ENCODE measurements at places on chromosomes 1 and 21.
A peak's percentile ranks its signal among the peaks of the same experiment; 100 is the strongest.

- no peak for DNase-seq
These were observed 27.4 kb downstream of the CACHD1 start for GRCh38 chr1:64497088-64497883.

DNA sequence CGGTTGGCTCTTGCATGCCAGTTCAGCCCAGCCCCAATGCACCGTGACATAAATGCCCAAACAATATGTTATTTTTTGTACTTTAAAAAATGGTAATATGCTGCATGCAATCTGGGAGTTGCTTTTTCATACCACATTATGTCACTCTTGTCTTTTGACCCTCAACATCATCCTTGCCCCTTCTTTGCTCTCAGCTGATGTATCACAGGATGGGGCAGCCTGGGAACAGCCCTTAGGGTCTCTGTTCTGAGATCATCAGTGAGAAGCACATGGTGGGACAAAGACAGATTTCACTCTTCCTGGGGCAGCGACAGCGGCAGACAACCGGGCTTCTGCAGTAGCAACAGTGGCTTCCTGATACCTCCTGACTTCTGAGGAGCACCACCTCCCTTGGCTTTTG is 79.5 kb downstream of the SETD4 start:
- DNase-seq = no peak

GRCh38 chr1:15153842-15154479 is 414 bp downstream of the TMEM51 start:
- DNase-seq = peak; percentile 35

- DNase-seq = no peak
These were observed 80.1 kb downstream of the FCRL5 start for GRCh38 chr1:157472056-157472701.

DNA sequence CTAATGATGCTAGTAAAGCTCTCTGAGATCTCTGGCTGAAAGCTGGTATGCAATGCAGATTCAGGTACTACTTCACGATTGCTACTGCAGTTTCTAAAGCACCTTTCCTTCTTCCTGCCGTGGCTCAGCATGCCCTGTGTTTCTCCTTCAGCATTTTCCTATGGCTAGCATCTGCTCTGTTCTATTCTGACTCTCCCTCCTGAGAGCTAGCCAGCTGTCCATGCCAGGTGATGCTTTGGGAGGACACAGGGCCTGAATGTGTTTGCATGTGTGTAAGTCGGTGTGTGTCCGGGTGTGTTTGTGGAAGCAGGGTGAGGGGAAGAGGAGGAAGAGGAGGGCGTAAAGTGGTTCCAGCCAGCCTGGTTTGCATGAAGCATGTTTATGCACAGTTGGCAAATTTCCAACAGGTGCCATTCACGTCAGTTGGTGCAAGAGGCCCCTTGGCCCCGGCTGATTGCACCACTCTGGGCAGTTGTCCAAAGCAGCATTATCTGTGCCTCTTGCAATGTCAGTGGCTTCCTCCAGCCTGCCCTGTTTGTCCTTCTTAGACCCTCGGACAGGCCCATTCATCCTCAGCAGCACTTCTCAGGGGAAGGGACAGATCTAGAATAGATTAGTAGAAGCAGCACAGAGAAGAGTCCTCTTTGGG is 433.3 kb downstream of the DISC1 start:
- peak; percentile 79 for DNase-seq

- no peak for DNase-seq
These were observed 12.2 kb downstream of the ZDHHC18 start for GRCh38 chr1:26838474-26839338.

- no peak for DNase-seq
These were observed 784 bp downstream of the RPL11 start for GRCh38 chr1:23692308-23692871.

GRCh38 chr1:232192781-232193450 is 437.0 kb downstream of the SIPA1L2 start:
- DNase-seq = no peak

DNA sequence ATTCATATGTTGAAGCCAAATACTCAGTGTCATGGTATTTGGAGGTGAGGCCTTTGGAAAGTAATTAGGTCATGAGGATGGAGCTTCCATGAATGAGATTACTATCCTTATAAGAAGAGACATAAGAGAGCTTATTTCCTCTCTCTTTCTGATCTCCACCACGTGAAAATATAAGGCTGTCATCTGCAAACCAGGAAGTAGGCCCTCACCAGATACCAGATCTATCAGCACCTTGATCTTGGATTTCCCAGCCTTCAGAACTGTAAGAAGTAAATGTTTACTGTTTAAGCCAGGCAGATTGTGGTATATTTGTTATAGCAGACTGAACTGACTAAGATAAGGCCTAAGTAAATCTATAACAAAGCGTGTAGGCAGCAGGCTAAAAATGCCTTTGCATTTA is 25.3 kb downstream of the RBM11 start:
- DNase-seq = no peak

- DNase-seq = no peak
These were observed 2.7 kb downstream of the SCYL3 start for GRCh38 chr1:169890761-169891538.

GRCh38 chr1:116764906-116765862 is 11.0 kb downstream of the CD2 start:
- DNase-seq = no peak

DNA sequence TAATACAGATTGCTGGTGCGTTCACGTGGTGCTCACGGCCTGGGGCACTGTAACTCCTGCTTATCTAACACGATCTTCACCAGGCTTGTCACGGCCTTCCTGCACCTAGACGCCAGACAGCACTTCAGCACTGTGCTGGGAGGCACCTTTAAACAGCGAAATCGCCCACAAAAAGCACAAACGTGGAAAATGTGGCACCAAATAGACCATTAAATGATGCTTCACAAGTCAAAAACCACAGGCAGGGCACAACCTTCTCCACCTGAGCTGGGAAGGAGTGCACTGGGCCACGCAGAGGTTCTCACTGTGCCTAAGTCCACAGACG is 20.0 kb downstream of the IBA57 start:
- no peak for DNase-seq

- DNase-seq = no peak
These were observed 12.1 kb downstream of the USP24 start for GRCh38 chr1:55203064-55203463.

DNA sequence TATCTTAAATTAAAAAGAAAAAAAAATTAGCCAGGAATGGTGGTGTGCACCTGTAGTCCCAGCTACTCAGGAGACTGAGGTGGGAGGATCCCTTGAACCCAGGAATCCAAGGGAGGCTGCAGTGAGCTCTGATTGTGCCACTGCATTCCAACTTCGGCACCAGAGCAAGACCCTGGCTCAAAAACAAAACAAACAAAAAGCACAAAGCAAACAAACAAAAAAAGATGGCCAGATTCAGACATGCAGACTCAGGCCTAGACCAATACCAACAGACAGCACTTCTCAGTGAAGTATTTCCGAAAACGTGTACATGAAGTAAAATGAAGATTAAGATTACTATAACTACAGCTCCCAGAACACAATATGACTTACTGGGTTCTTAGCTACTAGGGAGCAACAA is 10.6 kb downstream of the SLC35D1 start:
- no peak for DNase-seq

DNA sequence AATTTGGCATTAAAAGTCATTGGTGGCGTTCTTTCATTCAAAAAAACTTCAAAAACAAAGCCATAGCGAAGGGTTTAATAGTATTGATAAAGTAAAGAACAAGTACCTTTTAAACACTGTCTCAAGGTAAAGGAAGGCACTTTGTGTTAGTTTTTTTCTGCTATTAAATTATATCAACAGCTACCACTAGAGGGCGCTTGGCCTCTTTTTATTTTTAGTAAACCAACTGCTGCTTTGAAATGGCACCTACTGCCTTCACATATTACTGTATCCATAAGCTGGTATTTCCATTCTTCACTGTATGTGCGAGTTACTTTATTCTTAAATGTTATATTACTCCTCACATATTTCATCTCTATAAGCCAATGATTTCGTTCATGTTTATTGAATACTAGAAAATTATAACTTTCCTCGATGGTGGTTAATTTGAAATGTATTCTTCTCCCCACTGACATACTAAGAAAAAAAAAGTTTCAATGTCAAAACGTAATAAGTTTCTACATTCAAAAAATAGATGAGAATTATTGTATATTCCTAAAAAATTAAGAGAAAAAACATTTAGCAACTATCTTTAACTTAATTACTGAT is 125.7 kb upstream of the CXADR start:
- DNase-seq = peak; percentile 88

DNA sequence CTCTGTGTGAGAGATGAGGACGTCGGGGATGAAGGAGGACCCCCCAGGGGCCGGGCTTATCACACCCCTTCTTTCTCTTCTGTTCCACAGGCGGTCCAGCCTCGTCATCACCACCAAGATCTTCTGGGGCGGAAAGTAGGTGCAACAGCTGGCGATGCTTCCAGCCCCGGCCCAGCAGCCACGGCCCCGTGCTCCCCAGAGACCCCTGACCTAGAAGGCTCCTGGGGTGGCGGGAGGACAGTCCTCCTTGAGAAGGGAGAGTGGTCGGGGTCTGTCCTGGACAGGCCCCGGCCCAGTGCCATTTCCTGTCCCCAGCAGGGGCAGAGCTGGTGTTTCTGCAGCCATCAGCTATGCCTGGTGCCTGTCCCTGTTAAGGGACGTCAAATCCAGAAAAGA is 41.7 kb downstream of the KCNAB2 start:
- DNase-seq = no peak

GRCh38 chr1:3292051-3292722 is 162.3 kb upstream of the ARHGEF16 start:
- no peak for DNase-seq

DNA sequence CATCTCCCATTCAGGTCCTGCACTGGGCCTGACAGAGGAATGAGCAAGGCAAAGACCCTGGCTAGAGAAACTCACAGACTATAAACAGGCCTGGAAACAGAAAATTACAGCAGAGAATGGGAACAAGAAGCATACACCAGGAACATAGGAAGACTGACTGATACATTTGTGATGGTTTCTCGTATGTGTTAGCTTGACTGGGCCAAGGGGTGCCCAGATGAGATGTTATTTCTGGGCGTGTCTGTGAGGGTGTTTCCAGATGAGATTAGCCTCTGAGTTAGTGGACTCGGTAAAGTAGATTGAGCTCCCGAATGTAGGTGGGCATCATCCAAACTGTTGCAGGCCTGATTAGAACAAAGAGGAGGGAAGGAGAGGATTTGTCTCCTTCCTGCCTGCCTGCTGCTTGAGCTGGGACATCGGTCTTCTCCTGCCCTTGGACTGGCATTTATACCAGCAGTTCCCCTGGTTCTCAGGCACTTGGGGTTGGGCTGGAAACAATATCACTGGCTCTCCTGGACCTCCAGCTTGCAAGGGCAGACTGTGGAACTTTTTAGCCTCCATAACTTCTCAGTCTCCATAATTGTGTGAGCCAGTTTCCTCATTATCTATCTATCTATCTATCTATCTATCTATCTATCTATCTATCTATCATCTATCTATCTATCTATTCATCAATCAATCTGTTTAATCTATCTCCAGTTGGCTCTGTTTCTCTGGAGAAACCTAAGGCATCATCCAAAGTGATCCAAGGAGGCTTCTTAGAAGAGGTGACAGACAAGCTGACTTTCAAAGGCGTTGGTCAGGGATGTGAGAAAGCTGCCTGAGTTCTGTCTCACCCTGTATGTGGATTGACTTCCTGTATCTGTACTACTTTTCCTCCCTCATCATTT is 9.7 kb upstream of the FOXO6 start:
- DNase-seq = no peak

GRCh38 chr1:181551249-181551648 is 67.9 kb downstream of the CACNA1E start:
- DNase-seq = peak; percentile 63

- DNase-seq = peak; percentile 81
These were observed at the start of gene CLCNKB for GRCh38 chr1:16043521-16043920. CLCNKB (plus strand) TSS chr1:16043782; CDS start chr1:16044493, 711 bp downstream.

DNA sequence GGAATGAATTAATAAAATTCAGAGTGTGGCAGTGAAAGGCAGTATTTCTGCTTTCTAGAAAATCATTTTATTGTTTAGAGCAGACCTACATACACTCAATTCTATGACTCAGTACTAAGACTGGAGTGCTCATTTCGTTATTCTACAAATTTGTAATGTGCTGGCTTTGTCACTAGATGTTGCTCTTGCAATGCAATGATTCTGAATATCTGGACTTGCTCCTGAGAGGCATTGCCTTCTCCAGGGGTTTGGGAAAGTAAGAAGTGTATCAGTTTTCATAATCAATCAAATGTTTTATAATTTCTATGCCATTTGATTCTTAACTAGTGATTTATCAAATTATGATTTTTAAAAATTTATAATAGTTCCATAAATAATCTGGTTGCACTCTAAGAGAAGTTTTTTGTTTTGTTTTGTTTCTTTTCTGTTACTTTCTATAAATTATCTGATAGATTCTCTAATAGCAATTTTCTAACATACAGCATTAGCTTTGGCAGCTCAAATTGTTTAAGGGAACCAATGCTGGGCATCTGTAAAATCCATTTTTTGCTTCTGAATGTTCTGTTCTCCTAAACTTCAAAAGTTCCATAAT is 280.5 kb upstream of the SGIP1 start:
- DNase-seq = peak; percentile 46

GRCh38 chr1:227895828-227896685 is 51.7 kb downstream of the WNT9A start:
- no peak for DNase-seq

GRCh38 chr21:34983680-34984086 is 65.4 kb downstream of the RUNX1 start:
- no peak for DNase-seq

DNA sequence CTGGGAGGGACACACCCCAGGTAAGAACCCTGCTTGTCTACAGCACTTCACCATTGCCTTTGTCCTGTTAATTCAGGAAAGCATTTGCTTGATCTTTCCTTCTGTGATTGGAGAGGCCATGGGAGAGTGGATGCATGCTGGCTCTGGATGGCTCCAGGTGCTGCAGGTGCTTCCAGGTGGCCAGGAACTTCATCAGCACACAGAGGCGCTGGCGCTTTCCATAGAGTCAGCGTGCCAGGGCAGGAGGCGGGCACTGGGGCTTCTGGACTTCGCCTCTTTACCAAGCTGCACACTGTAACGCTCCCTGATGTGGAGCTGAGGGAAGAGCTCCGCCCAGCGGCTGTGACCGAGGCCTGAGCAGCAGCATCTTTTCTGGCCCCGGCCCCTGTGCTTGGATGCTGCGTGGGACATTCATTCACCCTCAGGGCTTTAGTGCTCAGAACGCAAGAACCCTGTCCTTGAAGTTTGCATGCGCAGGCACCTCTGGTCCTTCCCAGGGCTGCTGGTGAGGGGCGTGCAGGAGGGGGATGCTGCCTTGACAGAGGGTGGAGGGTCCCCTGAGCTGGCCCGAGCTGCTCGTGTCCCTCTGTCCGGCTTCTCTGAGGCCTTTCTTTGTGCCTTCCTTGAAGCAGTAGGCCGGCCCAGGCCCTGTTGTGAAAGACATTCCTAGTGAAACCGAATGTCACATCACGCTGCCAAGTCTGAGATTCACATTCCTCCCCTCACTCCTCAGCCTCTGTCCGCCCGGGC is 1.6 kb upstream of the MX2 start:
- peak; percentile 48 for DNase-seq

GRCh38 chr1:147892216-147892615 is 10.4 kb upstream of the GJA8 start:
- no peak for DNase-seq

GRCh38 chr21:25573409-25574206 is 33.7 kb downstream of the MRPL39 start:
- DNase-seq = no peak

Data from DMS79 treated with DMSO at 0.1 percent for 48 hours (cell line).